Ascending aorta (tissue), 2 donors: ENCODE measurements at places on chromosomes 12 and 14. TPM values are rescaled to one million over a fixed set of nuclear protein-coding genes. Genes with fewer than 3 reads are reported as not detected.

DNA sequence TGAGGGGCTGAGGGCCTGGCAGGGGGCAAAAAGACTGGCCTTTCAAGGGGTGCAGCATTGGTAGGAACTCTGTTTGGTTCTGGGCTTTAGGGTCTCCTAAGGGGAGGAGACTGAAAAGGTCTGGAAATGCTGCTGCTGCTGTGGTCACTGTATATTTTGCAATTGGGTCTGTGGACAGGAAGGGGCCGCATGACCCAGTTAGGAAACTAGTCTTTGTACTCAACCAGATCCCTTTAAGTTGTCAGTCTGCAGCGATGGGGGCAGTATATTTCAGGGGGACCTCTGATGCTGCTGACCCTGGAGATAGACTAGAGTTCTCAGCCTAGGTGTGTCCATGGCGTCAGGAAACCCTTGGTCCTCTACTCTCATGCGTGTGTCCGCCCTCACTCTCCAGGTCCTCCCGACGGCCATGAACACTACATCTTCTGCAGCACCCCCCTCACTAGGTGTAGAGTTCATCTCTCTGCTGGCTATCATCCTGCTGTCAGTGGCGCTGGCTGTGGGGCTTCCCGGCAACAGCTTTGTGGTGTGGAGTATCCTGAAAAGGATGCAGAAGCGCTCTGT is 4.0 kb downstream of the LTB4R start:
- DNase-seq, result no peak

PPP1R36 gene
- not detected for total RNA-seq

CACNB3 gene
- 54.5 TPM for total RNA-seq

- DNase-seq, result no peak
These were observed 26.2 kb downstream of the RTRAF start for GRCh38 chr14:52015411-52016030.

DNA sequence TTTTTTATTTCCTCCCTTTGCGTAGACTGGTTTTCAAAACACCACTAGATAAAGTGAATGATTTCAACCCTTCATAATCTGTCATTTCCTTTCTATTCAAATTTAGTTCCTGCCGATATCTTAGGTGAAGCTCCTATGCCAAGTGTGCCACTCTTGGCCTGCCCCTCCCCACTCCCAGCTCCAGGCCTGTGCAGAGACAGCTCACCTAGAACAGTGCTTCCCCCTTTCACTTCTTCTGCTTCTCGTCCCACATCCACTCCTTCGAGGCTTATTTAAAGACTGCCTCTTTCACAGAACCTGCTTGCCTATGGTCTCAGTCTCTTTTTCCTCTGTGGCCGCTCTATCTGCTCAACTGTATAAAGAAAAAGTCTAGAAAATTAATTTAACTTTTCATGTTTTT is 473.8 kb downstream of the RAD51B start:
- DNase-seq, result no peak

DNA sequence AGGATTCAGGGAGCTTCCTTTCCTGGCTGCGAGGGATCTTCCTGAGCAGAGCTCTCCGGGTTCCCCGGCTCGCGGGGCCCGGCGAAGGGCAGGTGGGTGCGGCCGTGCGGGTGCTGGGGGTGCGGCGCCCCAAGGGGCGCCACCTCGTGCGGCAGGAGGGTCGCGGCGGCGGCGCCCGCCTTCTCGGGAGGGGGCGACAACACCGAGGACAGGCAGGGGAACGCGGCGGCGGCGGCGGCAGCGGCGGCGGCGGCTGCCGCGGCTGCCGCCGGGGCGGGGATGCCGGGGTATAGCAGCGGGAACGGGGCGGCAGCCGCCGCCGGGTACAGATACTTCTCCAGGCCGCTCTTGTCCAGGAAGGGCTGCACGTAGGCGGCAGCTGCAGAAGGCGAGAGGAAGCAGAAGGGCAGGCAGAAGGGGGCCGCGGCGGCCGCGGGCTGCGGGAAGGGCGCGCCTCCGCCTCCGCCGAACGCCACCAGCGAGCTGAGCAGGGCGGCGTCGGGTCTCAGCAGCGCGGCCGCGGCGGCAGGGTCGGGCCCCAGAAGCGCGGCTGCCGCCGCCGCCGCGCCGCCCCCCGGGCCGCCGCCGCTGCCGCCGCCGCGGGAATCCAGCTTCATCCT is 2.7 kb downstream of the BHLHE41 start:
- no peak for DNase-seq

- no peak for DNase-seq
These were observed 372.9 kb upstream of the TMEM132C start for GRCh38 chr12:127893895-127894609.

- DNase-seq, result no peak
These were observed 76.1 kb downstream of the RASSF8 start for GRCh38 chr12:26034371-26035142.

DNA sequence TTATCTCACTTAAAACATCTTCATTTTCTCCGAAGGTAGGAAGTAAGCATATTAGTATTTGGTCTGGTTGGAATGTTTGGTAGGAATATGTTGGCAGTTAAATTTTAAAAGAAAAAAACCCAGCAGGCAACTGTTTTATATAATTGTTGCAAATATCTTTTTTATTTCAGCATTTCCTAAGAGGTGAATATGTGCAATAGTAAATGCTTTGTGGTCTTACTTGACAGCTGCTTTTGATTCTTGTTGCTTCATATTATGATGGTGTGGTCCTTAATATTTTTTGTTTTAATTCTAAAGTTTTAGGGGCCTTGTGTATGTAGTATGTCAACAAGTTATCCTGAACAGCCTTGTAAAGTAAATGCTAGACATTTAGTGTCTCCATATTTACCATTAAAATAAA is 6.3 kb downstream of the TRAFD1 start:
- no peak for DNase-seq

- DNase-seq, result no peak
These were observed 27.0 kb downstream of the ZCRB1 start for GRCh38 chr12:42298887-42299286.
